Hepatocyte (in vitro differentiated cells): ENCODE measurements at places on chromosomes 11 and 22. TPM values are rescaled to one million over a fixed set of nuclear protein-coding genes. Genes with fewer than 3 reads are reported as not detected.
A peak's percentile ranks its signal among the peaks of the same experiment; 100 is the strongest.

MISFA gene
- polyA plus RNA-seq: 2.0 and 3.2 TPM in 2 replicates

OR9Q2 gene
- not detected in 2 replicates for polyA plus RNA-seq

GRCh38 chr11:74460065-74460464 lies 7.3 kb downstream of the KCNE3 start:
- no peak for DNase-seq

- DNase-seq: peak; percentile 76
These were observed 17.8 kb upstream of the WNT7B start for GRCh38 chr22:45994491-45995404.

- no peak for DNase-seq
These were observed 28.6 kb upstream of the ELFN2 start for GRCh38 chr22:37455896-37456295.

DNA sequence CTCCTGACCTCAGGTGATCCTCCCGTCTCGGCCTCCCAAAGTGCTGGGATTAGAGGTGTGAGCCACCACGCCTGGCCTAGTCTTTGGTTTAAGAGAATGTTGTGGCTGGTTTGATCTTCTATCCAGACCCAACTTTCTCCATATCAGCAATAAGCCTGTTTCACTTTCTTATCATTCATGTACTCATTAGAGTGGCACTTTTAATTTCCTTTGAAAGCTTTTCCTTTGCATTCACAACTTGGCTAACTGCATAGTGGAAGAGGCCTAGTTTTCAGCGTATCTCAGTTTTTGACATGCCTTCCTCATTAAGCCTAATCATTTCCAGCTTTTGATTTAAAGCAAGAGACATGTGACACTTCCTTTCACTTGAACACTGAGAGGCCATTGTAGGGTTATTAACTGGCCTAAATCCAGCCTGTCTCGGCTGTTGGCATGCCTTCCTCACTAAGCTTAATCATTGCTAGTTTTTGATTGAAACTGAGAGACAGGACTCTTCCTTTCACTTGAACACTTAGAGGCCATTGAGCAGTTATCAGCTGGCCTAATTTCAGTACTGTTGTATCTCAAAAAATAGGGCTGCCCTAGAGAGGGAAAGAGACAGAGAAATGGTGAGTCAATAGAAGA lies 13.1 kb upstream of the RPL3 start:
- no peak for DNase-seq

DNA sequence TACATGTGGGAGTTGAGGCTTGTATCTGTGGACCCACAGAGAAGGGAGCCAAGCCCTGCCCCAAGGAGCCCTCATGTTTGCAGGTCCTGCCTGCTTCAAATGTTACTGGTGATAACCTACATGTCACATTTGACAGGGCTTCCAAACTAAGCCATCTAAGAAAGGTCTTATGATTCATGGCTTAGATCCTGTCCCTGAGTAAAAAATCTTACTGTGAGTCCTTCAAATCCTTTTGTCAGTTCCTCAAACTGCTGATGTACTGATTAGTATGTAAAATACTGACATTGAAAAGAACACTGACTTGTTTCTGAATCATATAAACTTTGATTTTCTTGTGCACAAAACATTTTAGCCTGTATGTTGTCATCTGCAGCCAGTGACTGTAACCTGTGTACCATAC lies 1.0 kb upstream of the PANX1 start:
- no peak for DNase-seq
